ENCODE measurements at places on chromosomes 3 and 15.
A peak's percentile ranks its signal among the peaks of the same experiment; 100 is the strongest.

DNA sequence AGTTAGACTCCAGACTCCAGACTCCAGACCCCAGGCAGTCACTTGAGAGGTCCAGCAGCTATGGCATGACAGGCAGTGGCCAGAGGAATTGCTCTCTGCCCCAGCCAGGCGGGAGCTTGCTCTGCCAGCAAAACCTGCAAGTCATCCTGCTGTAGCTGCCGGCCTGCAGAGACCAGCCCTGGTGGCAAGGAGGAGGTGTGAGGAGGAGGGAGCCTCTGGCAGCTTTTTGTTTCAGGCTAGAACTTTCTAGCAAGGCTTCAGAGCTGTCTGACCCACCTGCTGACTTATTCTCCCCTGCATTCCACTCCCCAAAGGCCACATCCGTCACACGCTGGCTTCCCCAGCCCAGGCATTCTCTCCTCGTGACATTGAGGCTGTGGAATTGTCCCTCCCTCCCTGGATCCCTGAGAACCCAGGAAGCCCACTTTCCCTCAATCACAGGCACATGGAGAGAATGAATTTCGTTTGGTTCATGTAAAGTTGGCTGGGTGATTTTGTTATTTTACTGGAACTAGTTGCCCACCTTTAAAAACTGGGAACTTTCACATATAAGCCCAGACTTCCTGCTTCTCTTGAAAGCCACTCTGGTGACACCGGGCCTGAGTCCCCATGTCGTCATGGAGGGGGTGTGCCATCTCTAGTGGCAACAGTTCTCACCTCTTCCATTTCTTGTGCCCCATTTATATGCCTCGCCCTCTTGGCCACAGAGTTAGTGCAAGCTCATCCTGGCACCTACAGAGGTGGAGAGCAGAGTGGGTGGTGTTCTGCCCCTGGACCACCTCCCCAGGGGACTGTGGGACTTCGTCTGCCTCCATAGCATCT is 82.7 kb downstream of the ABHD5 start:
- DNase-seq = no peak

- DNase-seq = no peak
Observed at GRCh38 chr3:163327086-163327485, 1751.2 kb downstream of the SI start.

- DNase-seq = no peak
Observed at GRCh38 chr3:97827741-97828471, 6.1 kb downstream of the CRYBG3 start.

DNA sequence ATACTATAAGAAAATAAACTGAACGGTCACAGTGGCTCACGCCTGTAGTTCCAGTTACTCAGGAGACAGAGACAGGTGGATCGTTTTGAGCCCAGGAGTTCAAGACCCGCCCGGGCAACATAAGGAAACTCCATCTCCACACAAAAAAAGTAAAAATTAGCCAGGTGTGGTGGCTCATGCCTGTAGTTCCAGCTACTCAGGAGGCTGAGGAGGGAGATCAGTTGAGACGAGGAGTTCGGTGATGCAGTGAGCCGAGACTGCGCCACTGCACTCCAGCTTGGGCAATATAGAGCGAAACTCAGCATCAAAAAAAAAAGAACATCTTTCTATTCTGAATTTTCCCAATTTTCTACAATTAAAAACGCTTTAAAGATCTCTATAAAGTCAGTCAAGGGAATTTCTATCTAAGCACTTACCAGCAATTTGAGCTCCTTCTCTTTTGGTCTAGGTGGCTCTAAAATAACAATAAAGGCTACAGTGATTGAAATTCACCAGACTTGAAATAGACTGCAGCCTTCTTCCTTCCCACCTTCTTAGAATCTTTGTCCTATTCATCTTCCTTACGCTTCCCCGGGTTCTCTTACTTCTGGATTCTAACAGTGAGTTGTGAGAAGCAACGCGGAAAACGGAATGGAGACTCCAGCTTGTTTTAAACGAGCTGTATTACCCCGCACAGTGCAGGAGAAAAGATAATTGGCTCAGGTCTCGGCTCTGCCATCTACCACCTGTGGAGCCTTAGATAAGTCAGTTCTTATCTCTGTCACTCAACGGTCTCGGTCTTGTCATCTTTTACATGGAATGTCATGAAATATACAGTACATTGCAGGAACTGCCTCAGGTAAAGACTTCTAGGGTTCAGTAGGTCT is 812 bp upstream of the SEC62 start:
- no peak for DNase-seq

DNA sequence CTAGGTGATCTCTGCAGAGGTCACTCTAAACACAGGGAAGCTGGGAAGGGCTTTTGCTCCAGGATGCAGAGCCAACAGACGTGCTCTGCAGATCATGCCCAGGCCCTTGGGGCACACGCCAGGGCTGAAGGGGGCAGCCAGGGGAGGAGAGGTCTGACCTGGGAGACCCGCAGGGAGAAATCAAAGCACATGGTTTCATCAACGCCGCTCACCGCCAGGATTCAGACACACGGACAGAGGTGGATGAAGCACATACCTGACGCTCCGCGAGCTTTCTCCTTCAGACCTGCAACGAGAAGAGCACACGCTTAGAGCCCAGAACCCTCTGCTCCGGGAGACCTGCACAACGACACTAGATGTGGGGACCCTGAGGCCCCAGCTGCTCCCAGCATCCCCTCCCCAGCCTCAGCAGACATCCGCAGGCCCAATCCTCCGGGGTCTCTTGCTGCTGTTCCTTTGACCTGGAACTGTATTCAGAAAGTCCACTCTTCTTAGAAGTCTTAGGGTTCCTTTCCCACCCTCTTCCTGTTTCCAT is 90.7 kb upstream of the IQSEC1 start:
- DNase-seq = no peak

DNA sequence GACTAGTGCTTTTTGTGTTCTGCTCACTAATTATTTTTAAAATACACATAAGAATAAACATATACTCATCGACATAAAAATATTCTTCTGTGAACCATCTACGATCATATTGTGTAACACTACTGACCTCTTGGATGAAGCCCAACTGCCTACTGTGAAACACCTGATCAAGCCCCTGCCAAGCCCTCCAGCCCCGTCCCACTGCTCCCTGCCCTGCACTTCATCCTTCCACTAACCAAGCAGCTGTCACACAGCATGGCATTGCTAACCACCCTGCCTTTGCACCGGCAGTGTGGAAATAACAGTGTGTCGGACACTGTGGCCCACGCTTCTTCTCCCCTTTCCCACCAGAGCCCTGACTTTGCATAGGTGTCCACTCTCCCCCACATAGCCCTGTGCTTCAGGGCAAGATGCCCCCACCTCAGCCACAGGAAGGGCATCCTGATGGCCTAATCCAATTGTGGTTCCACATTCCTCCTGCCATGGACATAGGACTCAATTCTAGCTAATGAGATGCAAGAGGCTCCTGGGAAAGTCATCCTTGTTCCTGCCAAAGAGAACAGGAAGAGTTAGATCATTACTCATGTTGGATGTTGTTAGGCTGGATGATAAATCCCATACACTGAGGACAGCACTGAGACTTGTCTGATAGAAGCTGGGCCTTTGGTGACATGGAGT is 35.0 kb upstream of the ARID3B start:
- no peak for DNase-seq

DNA sequence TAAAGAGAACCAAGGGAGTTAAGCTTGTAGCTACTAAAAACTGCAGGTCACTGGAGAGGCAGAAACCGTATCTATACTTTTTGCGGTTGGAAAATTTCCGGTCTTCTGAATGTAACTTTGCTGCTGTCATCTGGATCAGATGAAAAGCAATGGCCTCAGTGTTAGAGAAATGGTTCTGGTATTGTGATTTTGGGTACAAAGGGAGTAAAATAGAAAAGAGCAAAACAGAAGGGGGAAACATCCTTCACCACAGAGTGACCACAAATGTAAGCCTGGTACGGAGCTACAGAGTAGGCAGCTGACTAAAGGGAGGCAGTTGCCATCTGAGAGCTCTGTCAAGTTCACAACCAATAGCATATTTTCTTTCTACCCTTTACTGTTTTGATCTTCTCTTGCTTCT is 5.6 kb downstream of the CD96 start:
- DNase-seq = no peak

DNA sequence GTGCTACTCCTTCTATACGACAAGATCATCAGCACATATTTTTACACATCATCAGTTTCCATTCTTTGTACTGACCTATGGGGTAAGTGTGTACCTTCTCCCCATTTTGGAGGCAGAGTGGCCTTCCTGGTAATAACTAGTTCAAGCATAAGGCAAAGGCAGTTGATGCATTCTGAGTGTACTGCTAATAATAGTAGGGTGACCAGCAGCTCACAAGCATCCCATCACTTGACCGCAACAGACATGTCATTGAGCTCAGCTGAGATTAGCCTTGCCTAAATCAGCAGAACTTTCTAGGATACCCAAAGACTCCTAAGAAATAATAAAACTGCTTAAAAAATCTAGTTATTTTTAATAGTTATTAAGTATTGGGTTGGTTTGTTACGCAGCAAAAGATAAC is 329.8 kb upstream of the FRG2C start:
- no peak for DNase-seq

DNA sequence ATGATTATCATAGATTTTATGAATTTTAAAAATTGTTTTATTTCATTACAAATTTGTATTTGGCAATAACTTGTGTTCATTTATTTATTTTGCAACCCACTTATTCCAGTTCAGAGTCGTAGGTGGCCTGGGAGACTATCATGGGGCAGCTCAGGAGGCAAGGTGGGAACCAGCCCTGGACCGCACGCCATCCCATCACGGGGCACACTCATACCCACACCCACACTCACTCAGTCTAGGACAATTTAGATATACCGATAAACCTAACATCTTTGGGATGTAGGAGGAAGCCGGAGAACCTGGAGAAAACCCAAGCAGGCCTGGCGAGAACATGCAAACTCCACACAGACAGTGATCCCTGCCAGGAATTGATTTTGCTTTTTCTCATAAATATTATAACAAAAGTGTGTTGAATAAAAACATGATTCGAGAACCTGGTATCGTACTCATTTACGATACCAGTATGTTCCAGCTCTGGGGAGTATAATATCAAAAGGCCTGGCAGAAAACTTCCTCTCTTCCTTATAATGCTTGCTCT is 205.3 kb downstream of the NFKBIZ start:
- DNase-seq = no peak

GRCh38 chr15:38885001-38885400 is 320.4 kb upstream of the RASGRP1 start:
- no peak for DNase-seq

GRCh38 chr15:82045179-82045891 is 483 bp downstream of the MEX3B start:
- DNase-seq = no peak

GRCh38 chr3:50625231-50626182 is 8.6 kb downstream of the MAPKAPK3 start:
- DNase-seq = no peak

DNA sequence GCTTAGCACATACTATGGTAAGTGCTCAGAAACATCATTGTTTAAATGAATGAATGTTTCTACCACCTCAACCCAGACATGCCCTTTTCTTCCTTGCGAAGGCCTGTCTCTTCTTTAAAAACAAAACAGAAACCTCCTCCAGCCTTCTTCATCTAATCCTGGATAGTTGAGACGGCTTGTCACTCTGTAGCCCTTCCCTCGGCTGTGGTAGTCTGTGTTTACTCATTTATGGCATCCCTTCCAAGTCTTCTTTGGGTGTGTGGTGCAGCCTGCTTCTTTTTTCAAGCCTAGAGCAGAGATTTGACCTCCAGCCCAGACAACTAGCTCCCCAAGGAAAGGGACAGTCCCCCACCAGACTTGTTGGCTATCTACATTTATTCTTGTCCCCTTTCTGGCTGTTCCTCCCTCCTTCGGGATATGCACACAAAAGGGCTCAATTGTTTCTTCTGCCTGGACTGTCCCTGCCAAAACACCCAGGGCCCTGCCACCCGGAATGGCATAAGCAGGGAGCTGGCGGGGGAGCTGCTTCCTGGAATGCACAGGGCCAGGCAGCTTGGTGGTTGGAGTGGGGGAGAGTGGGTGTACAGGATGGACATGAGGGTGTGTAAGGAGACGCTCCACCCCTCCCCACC is 67.8 kb downstream of the ITGA11 start:
- DNase-seq = no peak

- no peak for DNase-seq
Observed at GRCh38 chr3:133568294-133569014, 5.0 kb upstream of the CDV3 start.

DNA sequence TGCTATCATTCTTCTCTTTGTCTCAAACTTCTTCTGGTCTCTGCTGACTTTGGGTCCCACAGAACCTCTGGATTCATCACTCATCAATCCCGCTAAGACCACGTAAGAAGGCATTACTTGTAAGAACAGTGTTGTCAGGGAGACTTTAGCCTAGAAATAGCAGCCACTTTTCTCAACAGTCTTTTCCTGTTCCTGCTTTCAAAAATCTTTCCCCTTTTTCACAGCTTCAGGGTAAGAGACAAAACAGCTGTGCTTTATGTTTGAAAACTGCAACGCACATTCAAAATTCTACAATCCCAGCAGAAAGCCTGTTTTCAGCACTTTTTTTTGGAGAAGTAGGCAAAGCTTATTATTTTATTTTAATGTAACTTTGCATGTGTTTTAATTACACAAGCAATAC is 42.0 kb upstream of the FAM98B start:
- DNase-seq = no peak

GRCh38 chr3:5321666-5322340 is 134.3 kb downstream of the EDEM1 start:
- no peak for DNase-seq

GRCh38 chr3:43996379-43997301 is 245.0 kb upstream of the TOPAZ1 start:
- peak; percentile 46 for DNase-seq

- no peak for DNase-seq
Observed at GRCh38 chr3:69443457-69443920, 57.6 kb upstream of the FRMD4B start.

DNA sequence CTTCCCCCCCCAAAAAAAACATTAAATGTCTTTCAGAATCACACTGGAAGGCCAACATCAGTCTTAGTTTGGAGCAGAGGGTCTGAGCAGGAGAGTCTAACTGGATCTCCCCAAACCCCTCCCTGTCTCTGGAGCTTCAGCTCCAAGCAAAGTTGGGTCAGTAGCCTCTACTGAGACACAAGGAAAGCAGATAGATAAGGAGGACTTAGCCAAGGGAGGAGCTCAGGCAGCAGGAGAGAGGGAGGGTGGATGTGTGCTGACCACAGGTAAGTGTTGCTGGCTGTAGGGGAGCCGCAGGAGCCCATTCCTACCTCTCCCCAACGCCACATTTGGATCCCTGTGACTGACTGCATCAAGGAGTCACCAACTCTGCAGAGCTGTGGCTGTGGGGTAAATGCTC is 7.0 kb downstream of the PLCB2 start:
- no peak for DNase-seq

GRCh38 chr3:114389156-114389555 is 95.3 kb downstream of the TIGIT start:
- no peak for DNase-seq

DNA sequence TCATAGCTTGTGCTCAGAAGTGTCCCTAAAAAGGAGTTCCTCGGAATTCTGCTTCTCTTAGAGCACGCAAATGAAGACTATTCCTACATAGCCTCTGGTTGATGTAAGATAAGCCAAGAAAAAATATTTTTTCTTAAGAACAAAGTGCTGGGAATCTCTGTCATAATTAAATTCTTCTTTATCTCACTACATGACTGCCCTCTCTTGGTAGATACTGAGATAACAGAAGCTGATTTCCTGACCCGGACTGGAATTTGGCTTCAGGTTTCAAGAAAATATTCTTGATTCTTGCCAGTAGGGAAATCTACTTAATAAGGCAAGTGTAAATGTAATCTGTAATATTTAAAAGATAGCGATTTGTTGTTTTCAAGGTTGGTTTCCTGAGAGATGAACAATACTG is 31.3 kb upstream of the SETMAR start:
- DNase-seq = no peak
